M059J (cell line): ENCODE measurements at places on chromosomes 13 and 19. TPM values are rescaled to one million over a fixed set of nuclear protein-coding genes. Genes with fewer than 3 reads are reported as not detected.

- DNase-seq: no peak
Observed at GRCh38 chr19:29248332-29248844, 35.4 kb upstream of the UQCRFS1 start.

- no peak for DNase-seq
Observed at GRCh38 chr19:1884291-1884718, 991 bp downstream of the ABHD17A start.

SPRY2 gene
- 5.0 and 8.2 TPM in 2 replicates for total RNA-seq

DNA sequence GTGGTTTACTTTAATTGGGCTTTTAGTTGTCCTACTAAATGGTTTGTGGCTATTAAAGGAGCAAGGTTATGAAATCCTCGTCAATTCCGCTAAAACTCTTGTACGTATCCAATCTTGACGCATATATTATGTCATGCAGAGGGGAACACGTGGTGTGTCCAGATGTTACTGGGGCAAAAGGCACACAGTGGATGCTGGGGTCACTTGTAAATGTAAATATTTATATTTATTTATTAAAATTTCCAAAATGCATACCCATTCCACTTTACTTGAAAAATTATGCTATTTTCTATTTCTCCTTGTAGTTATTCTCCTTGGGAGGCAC, 36.7 kb upstream of the SLC46A3 start:
- DNase-seq: no peak
